Right lung (tissue), 10 donors: ENCODE measurements at places on chromosomes 3 and 15. TPM values are rescaled to one million over a fixed set of nuclear protein-coding genes. Genes with fewer than 3 reads are reported as not detected.

- DNase-seq, result no peak
These were observed 615 bp downstream of the HES1 start for GRCh38 chr3:194136519-194137007.

DNA sequence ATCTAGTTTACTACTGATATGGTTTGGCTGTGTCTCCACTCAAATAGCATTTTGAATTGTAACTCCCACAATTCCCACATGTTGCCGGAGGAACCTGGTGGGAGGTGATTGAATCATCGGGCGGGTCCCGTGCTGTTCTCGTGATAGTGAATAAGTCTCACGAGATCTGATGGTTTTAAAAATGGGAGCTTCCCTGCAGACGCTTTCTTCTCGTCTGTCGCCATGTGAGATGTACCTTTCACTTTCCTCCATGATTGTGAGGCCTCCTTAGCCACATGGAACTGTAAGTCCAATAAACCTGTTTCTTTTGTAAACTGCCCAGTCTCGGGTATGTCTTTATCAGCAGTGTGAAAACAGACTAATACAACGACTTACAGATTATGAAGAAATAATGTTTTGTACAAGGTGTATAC lies 35.6 kb upstream of the PYDC2 start:
- DNase-seq, result no peak

DNA sequence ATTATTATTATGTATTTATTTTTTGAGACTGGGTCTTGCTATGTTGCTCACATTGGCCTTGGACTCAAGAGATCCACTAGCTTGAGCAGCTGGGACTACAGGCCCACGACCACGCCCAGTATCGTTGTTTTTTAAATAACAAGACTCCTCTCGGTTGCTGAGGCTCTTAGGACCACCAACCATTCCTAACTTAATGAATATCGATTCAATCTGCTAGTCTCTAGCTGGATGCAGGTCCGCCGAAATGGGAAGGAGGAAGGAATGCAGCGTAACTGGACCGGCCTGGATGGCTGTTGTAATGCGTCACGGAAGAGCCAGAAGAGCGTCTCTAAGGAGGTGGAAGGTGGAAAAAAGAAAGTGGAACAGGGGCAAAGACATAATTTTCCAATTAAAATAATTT lies 1.7 kb downstream of the ANXA2 start:
- no peak for DNase-seq

Gene MKRN3
- 0.27 TPM for polyA plus RNA-seq
